ENCODE measurements at places on chromosomes 5 and 9. TPM values are rescaled to one million over a fixed set of nuclear protein-coding genes. Genes with fewer than 3 reads are reported as not detected.

- DNase-seq: no peak
Observed at GRCh38 chr5:98767581-98767980, 5.9 kb upstream of the RGMB start.

DNA sequence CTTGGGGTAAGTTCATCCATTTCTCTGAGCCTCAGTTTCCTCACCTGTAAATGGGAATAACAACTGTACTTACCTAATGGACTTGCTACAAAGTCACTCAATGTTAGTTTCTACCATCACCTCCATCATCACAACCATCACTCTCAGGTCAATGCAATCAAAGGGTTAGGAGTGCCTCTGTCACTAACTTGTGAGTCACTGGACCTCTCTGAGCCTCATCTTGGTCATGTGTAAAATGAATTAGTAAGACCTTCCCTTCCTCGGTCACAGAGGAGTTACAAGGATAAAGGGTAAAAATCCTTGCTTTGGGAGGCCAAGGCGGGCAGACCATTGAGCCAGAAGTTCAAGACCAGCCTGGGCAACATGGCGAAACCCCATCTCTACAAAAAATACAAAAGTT, 12.8 kb downstream of the FABP6 start:
- no peak for DNase-seq

GRCh38 chr5:80275347-80275746, 19.5 kb upstream of the SERINC5 start:
- DNase-seq: peak; percentile 53

GRCh38 chr5:151678713-151679112, 8.0 kb downstream of the SPARC start:
- DNase-seq: no peak

- DNase-seq: no peak
Observed at GRCh38 chr5:148336704-148337435, 1.5 kb downstream of the SPINK9 start.

Gene SLC6A3
- total RNA-seq: not detected

DNA sequence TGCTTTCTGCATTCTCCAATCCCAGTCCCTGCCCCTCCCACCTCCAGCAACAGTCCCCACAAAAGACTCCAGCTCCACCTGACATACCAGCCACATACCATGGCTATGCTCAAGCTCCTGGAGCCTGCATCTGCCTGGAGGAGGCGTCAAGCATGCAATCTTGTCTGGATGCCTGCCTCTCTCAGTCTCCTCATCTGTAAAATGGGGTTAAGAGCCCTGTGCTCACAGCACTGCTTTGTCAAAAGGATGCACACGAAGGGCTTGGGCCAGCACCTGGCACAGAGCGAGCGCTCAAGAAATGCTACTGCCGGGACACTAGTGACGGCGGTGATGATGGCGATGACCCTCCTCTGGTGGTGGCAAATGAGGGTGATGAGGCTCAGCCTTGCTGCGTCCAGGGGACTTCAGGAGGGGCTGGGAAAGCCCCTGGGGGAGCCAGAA, 202.9 kb upstream of the IER5L start:
- DNase-seq: no peak

DNA sequence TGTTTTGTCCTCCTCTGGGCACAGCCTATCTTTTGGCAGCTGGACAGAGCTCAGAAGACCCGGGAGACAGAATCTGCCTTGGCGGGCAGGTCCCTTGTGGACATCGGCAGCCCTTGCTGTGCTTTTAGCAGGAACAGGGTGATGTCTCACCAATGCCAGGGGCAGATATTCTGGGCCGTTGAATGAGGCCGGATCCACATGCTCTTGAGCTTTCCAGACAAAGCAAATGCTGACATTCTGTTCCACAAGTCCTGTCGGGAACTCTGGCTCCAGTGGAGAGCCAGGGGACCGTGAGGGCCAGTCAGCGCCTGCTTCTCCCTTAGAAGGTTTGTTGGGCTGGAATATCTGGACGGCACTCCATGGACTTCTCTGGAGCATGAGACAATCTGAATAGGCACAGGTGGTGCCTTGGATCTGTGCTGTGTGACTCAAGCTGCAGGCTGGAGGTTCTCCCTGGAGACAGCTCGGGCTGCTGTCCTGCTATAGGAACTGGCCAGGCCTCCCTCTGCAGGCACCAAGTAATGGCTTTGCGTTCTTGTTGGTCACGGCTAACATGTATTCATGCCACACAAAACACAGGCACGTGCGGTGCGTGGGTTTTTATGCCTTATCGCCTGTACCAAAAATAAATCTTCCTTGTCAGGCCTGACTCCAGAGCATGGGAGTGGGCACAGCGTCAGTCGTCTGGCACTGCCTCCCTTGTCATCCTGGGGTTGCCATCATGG, 80.3 kb downstream of the GADD45G start:
- no peak for DNase-seq

DNA sequence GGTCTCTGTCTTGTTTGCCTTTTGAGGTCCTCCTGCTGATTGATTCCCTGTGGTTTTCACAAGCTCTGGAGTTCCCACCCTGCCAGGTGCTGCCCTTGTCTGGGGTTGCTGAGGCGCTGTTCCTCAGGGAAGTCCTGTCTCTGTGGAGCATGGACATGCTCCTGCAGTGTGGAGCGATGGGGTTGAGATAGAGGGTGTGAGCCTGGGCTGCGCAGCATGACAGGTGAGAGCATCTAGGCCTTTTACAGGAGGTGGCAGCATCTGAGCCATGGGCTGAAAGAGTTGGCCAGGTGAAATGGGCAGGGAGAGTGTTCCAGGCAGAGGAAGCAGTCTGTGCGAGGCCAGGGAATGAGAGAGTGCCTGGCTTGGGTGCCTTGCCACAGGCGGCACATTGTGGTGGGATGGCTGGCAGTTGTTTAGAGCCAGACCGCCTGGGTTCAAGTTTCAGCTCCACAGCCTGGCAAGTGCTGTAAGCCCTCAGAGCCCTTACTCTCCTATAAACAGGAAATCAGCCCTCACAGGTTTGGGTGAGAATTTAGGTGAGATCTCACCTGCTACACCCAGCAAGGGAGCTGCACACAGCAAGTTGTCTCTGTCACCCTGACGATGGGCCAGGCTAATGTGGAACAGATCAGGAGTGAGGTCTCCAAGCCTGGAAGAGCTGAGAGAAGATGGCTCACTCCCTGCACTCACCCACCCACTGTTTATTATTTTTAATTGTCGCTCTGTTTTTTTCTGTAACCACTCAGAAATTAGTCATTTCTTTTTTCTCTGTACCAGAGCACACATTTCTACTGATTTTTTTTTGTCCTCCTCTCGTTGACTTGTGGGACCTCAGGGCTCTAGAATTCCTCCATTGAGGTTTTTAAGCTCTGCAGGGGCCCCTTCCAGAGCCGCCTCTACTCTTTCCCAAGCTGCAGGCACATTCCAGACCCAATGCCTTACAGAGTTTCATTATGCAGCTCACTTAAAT, 19.6 kb downstream of the TCOF1 start:
- no peak for DNase-seq

- DNase-seq: no peak
Observed at GRCh38 chr5:179244044-179244443, 101.2 kb downstream of the ADAMTS2 start.

- no peak for DNase-seq
Observed at GRCh38 chr9:22037954-22038690, 29.0 kb upstream of the CDKN2B start.

DNA sequence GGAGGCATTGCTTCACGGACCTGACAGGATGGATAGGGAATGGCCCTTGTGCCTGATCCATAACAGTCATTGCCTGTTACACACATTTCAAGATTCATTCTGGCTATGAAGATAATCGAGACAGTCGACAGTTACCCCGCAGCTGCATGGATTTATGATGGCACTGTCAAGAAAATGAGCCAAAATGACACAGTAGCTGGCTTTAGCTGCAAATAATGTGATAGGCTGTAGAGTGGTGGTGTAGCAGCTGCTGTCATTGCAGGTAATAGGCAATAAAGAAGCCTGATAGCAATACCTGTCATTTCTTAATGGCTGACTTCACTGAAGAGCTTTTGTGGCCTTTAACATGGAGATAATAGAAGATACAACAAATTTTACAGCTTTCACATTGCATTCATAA, 1085.2 kb upstream of the ARRDC3 start:
- no peak for DNase-seq

DNA sequence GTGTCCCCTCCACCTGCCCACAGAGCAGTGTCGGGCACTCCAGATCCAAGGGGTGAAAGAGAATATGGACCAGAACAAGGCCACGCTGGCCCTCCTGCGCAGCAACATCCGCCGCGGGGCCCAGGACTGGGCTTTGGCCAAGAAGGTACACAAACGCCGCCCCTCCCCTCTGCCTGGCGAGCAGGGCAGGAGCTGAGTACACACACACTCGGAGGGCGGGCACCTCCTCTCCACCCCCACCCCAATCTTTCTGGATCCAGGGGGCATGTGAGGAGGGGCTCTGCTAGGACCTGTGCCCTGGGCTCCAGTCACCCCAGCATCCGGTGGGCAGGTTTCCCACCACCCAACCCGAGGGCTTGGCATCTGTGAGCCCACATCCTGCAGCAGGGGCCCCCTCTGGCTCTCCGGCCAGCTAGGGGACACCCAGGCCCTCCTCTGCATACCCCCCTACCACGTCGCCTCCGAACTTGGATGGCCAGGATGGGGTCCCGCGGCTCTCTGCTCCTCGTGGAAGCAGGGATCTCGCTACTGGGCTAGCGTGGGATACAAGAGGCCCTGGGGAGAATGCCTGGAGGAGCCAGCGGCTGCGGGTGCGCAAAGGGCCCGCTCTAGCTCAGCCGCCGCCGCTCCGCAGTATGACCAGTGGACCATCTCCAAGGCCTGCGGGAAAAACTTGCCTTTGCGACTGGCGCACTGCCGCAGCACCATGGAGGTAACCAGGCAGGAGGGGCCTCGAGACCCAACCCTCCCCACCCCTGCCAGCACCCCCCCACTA, 3.1 kb downstream of the CCDC183 start:
- no peak for DNase-seq

GRCh38 chr5:285991-286557, 14.6 kb downstream of the PDCD6 start:
- no peak for DNase-seq

GRCh38 chr5:137071931-137072330, 427.2 kb downstream of the SPOCK1 start:
- no peak for DNase-seq

- DNase-seq: no peak
Observed at GRCh38 chr5:22500556-22500955, 352.6 kb downstream of the CDH12 start.

DNA sequence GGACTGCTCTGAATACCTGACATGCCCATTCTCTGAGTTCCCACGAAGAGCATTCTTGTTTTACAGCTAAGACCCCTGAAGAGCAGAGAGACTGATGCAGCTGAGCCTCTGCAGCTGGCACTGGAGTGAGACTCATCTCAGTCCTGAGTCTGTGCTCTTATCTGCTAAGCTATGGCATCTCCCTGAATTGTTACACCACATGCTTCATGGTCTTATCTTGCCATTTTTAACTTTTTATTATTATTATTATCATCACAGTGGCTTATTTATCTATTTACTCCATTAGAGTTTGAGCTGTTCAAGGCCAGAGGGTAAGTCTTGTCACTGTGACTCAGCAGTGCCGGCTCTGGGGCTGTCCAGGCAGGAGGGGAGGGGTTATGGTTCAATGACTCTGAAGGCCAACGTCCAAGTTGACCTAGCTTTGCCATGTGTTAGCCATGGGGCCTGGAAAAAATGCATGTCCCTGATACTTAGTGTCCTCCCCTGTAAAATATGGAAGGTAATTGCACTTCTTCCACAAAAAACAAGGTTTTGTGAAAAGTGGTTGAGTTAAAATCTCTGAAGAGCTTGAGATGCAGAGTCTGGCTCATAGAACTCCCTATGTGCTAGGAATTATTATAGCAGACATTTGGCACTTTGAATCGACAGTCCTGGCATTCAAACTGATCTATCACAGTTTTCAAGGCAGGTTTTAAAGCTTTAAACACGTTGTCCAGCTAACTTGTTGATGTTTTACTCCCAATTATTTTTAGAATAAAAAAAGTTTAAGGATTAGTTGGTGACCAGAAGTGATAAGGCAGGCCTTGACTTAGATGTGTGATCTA, 94.6 kb downstream of the ALDH1A1 start:
- DNase-seq: no peak

DNA sequence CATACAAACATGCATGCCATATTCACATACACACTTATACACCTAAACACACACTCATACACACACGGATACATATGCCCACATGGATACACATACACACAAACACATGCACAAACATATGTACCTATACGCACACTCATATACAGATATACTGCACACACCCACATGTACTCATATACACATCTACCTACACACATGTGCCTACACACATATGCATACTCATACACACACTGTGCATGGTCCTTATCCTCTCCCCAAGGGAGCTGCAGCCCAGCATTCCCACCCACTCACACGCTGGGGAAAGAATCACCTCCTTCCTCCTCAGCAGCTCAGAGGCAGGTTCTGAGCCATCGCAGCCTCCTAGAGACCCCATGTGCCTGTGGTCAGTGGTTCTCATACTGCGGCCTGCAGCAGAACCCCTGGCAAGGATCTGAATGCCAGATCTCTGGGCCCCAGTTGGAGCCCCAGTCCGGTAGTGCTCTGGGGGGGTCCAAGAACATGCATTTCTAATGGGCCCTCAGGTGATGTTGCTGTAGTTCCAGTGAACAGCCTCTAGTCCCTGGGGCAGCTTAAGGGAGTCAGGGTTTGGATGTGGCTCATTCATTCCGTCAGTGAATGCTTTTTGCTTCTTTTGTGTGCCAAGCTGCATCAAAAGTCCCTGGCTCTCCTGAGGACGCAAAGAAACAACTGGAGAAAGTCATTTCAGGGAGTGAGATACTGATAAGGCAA, 39.0 kb downstream of the SEMA4D start:
- DNase-seq: no peak

GRCh38 chr5:11494340-11494739, 409.9 kb downstream of the CTNND2 start:
- DNase-seq: no peak

Gene TMEM8B
- total RNA-seq: 4.3 TPM

DNA sequence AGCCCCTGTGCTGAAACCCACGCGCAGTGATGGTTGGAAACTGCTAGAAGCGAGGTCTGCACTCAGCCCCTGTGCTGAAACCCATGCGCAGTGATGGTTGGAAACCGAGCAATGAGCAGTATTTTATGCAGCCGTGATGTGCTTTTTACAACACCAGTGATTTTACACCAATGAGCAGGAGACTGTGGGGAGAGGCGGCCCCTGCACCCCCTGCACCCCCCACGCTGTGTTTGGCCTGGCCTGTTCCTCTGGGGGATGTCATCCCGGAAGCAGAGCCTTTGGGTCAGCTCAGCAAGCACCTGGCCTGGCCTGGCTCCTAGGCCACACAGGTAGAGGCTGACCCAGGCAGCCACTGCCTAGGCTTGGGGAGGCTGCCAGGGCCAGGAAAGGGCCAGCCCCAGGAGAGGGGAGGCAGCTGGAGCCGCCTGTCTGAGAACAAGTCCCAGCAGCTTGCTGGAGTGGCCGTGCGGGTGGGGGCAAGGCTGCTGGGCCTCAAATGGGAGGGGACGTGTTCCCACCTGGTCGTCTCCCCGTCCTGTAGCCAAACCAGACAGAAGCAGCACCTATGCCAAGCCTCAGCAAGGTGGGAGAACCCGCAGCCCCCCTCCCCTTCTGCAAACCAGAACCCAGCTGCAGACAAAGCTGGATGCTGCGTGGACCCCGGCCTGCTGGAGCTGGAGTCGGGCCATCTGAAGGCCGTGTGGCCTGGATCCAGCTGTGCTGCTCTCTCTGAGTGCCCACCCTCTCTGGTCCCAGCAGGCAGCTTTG, 46.8 kb downstream of the DBH start:
- DNase-seq: peak; percentile 18

Data from activated CD8-positive, alpha-beta T cell treated with anti-CD3 and anti-CD28 coated beads for 36 hours (primary cell).